ENCODE measurements at places on chromosomes 12 and 14.

DNA sequence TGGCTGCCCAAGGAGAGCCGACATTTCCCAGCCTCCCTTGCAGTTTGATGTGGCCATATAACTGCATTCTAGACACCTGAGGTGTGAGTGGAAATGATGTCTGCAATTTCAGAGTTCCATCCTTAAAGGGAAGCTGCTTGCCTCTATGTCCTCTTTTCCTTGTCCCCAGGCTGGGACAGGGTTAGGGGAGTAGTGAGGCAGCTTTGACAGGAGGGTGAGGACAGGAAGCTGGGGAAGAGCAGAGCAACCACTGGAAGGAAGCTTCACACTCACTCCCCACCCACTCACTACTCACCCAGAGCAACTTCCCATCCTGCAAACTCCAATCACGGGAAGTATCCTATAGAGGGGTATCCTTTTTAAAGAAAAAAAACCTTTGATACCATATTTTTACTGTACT, 28.9 kb upstream of the LTA4H start:
- DNase-seq: no peak

DNA sequence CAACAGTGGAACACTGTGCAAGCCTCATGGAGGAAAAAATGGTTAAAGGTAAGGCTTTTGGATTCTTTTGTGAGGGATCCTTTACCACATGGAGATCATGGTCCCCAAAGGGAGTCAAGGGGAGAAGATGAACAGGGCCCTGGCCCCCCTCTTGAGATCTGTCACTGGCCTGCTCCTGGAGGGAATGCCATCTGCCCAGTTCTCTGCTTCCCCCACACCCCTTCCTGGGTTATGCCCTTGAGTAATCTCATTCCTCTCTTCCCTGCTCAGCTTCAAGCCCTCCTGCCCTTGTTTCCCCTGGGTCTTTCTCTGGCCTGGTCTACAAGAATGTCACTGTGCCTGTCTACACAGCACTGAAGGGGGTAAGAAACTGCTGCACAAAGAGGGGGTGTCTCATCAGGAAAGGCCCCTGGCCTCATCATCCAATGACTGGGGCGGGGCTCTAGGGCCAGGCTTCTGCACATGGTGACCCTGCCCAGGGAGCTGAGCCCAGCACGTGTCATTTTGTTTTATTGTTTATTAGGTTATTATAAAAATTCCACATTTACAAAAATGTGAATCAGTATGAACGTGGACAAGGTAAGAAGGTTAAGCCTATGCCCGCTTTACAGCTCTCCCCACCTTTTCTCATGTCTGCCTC, 30.3 kb downstream of the PIGH start:
- no peak for DNase-seq

- DNase-seq: no peak
These were observed 7.6 kb downstream of the FCF1 start for GRCh38 chr14:74720526-74720925.

DNA sequence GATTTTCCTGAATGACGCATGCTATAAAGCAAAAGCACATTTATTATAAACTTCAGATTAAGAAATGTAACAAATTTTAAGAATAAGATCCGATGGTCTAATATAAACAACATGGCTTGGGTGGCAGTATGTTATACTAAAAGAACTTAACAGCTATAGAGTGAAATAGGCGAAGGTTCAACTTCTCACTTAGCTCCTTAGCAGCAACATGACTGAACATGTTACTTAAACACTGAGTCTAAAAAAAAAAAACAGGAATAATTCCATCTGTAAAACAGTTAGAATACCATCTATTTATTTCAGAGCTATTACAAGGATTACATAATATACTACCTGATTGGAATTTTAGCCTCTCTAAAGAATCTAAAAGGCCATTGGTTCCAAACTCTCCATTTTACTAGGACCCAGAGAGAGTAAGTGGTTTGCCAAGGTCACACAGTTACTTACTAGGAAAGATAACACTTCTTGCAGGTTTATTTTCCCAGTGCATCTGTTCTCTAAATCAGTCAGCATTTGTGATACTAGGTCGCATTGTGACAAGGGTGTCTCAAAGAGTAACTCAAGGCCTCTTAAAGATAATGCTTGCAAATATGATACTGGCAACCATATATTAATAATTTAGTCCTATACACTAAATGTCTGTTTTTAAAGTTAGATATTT, 14.8 kb downstream of the OSBPL8 start:
- no peak for DNase-seq

DNA sequence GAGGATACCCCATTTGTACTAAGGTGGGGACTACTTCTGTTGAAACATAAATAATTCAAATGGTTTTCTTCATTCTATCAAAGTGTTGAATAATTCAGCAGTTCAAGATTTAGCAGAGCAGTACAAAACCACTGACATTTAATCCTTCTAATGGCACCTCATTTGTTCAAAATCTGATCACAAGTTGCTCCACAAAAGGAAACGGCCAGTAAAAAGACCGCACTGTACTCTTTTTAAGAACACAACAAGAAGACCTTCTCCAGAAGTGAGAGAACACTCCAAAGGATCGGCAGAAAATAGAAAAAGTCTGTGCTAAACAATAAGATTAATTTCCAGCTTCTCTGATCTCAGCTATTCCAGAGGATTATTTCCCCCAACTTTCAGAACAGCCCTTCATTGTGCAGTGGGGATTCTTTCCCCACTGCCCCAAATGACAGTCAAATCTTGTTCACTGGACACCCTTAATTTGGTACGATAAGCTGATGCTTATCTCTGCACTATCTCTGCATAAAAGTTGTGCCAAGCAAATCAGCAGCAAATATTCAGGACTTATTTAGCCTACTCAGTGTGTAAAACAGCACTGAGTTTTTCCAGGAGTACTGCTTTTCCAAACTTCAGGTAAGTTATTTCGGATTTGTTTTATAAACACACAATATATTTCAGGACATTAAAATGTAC, 5.2 kb downstream of the MPHOSPH9 start:
- DNase-seq: no peak

DNA sequence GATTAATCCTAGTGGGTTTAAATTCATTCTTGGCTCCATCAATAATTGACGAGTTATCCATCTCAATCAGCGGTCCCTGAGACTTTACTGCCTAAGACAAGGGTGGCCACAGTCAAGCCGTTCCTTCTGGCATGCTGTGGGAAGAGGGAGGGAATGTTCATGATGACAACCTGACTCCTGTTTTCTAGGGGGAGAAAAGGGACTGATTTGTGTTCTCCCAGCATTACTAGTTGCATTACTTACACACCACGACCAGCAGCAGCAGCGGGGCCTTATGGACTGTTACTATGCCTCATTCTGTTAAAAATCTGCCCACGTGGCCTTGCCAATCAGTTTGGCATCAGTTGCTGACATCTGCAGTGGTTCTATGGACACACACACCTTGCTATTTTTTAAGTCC, 29.9 kb downstream of the PLEKHG7 start:
- no peak for DNase-seq

Data from A549 (cell line).